ENCODE measurements at places on chromosomes 4 and X.

DNA sequence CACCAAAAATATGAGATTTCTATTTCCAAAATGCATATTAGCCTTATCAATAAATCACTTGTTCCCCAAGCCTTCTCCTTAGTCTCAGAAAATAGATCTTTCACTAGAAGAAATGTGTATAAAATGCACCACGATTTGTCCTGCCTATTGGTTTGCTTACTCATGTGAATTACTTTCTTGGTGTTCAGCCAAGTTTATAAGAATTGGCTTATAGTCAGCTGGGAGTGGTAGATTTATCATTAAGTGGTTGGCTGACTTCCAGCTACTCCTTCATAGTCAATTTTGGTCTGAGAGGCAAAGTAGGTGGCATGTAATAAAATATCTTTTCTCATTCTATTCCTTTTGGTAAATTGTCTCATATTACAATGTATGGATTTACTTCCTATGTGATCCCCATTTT is 1.3 kb downstream of the SULT1E1 start:
- DNase-seq: peak; percentile 93

DNA sequence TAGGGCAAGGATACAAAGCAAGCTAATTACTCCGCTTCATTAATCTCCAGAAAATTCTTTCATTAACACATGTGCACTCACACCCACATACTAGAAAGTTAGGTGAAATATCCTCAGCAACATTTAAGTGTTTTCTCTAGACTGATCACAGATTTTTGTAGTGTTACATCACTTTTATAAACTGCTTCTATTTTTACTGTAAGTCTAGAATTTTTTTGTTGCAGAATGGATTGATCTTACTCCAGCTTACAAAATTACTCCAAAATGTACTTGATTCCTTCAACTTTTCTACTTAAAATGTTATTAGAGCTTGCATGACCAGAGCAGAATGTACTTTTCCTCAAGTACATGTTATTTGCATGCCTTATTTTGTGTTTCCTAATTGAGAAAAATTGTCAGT is 2325.2 kb downstream of the PCDH7 start:
- no peak for DNase-seq

- DNase-seq: no peak
Measured at GRCh38 chrX:132692526-132692925, 203.7 kb upstream of the MBNL3 start.

DNA sequence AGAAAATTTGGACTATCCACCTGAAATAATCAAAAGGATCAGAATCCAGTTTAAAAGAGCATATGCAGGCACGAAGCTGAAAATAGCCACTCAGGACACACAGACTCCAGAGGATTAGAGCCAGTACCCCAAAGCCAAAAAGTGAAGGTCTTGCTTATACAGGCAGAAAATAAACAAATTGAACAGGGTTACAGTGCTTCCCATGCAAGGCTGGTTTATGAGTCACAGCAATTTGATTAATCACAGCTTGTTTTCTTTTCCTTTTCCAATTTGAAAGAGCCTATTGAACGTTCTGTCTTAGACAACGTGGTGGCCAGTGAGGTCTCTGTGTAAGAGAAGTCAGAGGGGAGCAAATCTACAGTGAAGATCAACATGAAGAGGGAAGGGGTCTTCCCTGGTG is 10.2 kb downstream of the HGFAC start:
- DNase-seq: no peak

- peak; percentile 63 for DNase-seq
Measured at GRCh38 chr4:118865091-118865708, 23.5 kb upstream of the SYNPO2 start.

DNA sequence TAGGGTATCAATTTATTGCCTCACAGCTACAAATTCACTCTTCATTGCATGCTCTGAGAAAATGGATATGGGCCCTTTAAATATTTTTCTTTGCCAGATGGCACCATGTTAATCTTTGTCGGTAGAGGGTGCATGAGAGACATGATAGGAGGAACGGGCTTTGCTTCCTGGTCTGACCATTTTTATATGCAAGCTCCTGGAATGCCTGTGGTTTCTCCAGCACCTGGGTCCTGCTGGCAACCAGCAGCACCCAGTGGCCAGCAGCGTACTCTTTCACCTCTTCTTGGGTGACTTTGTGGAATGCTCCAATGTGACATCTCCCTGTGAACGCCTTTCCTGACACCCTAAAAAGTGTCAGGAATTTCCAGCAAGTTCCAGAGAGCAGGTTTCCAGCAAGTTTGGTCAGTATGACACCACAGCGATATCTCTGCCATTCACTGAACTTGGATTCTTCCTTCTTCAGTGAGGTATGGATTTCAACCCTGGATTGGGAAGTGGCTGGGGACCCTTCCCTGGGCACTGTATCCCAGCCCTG is 140.3 kb upstream of the PGRMC2 start:
- peak; percentile 65 for DNase-seq

GRCh38 chrX:24491741-24492140 is 26.7 kb downstream of the PDK3 start:
- DNase-seq: no peak

- no peak for DNase-seq
Measured at GRCh38 chr4:30396772-30397475, 323.2 kb upstream of the PCDH7 start.
